Pons (tissue), 1 donor: ENCODE measurements at places on chromosomes 2 and 18.

- DNase-seq: no peak
Observed at GRCh38 chr2:84038866-84039265, 420.2 kb downstream of the SUCLG1 start.

DNA sequence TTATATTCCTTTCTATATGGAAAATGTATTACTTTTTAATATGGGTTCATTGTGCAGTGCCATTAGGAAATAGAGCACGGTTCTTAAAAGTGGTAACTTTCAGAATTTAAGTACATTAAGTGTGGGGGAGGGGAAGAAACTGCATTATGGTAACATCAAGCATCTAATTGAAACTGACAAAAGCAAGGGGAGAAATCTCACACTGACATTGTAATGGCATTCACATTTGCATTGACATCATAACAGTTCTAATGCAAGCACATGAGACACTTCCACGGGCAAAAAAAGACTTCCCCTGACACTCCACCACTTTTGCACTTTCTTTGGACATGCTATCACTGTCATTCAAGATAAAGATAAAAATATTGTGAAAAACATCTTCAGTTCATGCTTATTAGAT, 431.3 kb upstream of the SMIM21 start:
- no peak for DNase-seq

DNA sequence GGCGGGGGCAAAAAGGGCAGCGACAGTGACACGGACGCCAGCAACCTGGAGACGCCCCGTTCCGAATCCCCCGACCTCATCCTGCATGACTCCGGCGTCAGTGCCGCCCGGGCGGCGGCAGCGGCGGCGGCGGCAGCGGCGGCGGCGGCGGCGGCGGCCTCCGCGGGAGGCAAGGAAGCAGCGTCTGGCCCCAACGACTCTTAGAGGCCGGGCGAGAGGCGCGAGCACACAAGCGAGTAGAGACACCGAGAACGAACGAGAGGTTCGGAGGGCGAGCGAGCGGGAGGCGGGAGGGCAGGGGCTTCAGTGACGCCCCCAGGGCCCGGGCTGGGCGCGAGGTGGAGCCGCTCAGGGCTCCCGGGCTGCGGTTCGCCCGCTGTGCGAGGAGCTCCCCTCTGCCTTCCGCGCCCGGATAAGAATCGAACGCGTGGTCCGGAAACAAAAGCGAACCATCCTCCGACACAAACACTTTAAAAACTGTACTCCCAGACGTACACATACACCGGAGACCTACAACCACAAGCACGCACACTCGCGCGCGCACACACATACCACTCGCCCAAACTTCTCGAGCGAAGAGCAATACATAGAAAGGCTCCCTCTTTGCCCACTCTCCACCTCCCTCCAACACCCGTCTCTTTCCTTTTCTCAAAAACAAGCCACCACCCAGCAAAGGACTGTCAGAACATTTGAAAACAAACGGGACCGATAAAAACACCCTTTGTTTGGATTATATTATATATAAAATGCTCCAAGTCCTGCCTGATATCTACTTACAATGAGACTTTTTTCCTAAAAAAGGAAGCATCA, 2.8 kb downstream of the SP9 start:
- DNase-seq: no peak

- DNase-seq: no peak
Observed at GRCh38 chr2:29804671-29805070, 116.7 kb downstream of the ALK start.

DNA sequence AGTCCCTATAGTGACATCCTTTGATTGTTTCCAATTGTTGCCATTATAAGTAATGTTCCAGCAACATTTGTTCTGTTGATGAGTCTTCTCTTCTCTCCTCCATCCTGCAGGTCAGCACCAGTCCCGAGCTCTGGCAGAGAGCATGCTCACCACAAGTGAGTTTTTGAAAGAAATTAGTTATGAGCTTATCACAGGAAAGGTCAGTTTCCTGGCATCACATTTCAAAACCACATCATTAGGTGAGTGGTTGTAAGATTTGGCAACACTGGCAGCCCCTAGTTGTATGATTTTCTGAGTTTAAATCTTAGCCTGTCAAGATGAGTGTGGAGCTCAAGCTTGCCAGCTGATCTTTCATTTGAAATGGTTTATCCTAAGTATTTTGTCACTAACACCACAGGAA, 149.6 kb downstream of the ESCO1 start:
- no peak for DNase-seq

- peak; percentile 19 for DNase-seq
Observed at GRCh38 chr2:191950132-191950874, 103.4 kb upstream of the CAVIN2 start.

- no peak for DNase-seq
Observed at GRCh38 chr2:145230546-145230945, 710.6 kb upstream of the ZEB2 start.

- no peak for DNase-seq
Observed at GRCh38 chr18:74382481-74383017, 66.9 kb downstream of the C18orf63 start.

- no peak for DNase-seq
Observed at GRCh38 chr2:189487283-189488007, 46.2 kb downstream of the WDR75 start.

DNA sequence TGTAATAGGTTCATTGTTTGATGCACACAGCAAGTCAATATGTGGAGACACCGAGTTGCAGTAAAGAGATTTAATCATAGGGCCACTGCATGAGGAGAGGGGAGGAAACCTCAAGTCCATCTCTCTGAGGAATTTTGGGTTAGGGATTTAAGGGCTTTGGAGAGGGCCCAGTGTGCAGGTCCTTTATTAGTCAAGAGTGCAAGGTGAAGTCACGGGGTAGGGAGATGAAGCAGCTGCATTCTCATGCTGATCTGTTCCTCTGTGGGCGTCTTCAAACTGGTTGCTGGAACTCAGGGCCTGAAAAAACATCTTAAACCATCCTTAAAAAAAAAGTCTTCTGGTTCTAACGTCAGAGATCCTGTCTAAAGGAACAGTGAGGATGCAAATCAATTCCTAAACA, 131.6 kb downstream of the NXPH2 start:
- DNase-seq: no peak

GRCh38 chr18:34514238-34514637, 195.9 kb upstream of the DTNA start:
- no peak for DNase-seq

DNA sequence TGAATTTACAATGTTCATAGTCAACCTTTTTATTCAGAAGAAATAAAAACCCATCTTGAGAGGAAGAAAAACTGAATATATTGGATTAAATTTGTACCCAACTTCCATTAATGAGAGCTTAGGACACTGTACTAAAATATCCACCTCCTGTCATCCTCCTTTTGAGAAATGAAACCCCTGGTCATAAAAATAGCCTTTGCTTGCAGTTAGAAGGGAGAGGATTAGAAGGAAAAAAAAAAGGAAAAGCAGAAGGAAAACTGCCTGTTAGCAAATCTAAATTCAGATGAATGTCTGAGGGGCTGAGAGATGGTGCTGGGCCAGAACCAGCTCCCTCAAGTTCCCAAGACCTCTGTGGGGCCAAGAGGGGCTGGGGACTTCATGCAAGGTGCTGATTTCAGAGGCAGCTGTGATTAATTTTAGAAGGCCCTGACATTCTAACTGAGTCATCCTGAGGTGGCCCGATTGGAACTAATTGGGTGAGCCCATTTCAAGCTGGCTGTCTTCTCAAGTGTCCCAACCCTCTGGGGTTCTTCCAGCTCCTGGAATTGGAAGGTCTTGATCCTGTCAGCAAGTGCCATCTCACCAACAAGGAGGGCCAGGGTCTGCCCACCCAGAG, 38.4 kb upstream of the BIN1 start:
- peak; percentile 77 for DNase-seq

- DNase-seq: no peak
Observed at GRCh38 chr2:154481336-154481735, 217.2 kb upstream of the KCNJ3 start.

- no peak for DNase-seq
Observed at GRCh38 chr2:118430510-118431164, 342.4 kb downstream of the INSIG2 start.

- DNase-seq: no peak
Observed at GRCh38 chr18:10234281-10234680, 220.2 kb upstream of the APCDD1 start.

DNA sequence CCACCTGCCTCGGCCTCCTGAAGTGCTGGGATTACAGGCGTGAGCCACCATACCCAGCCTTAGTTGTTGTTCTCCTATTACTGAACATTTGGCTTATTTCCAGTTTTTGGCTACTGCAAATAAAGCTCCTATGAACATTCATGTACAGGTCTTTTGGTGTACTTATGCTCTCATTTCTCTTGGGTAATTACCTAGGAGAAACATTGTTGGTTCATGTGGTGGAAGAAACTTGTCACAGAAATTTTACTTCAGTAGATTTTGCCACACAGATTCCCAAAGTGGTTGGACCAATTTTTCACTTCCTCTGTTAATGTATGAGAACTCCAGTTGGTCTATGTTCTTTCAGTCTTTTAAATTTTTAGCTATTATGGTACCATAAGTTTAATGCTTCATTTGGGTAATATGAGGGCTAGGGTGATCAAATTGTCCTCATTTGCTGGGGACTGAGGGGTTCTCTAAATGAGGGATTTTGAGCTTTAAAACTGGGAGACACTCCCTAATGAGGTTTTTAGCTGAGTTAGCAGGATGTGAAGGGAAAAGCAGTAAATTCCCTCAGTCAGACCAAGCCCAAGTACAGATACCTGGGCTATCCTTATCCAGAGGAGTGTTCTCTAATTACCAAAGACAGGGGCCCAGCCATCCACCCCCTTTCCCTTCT, 33.9 kb downstream of the MTA3 start:
- DNase-seq: no peak
